ENCODE measurements at places on chromosomes 16 and 17. TPM values are rescaled to one million over a fixed set of nuclear protein-coding genes. Genes with fewer than 3 reads are reported as not detected.

- no peaks in the 10 kb centered on the region for H3K4me1 ChIP-seq
- H3K36me3 ChIP-seq = no peaks in the 10 kb centered on the region
- no peak overlapping the region for H3K27ac ChIP-seq
- no peaks in the 10 kb centered on the region for H3K27me3 ChIP-seq
These were observed 100.7 kb downstream of the LYRM1 start for GRCh38 chr16:21001262-21001661.

- DNase-seq = no peak
- peak overlapping the region; percentile 94 for H3K27ac ChIP-seq
- no peaks in the 10 kb centered on the region for H3K27me3 ChIP-seq
- H3K4me3 ChIP-seq = peak overlapping the region; percentile 36
- H3K4me1 ChIP-seq = peaks cover 48% of the 10 kb centered on the region
- H3K36me3 ChIP-seq = no peaks in the 10 kb centered on the region
These were observed 3.4 kb upstream of the ZNF423 start for GRCh38 chr16:49859125-49859811.

DNA sequence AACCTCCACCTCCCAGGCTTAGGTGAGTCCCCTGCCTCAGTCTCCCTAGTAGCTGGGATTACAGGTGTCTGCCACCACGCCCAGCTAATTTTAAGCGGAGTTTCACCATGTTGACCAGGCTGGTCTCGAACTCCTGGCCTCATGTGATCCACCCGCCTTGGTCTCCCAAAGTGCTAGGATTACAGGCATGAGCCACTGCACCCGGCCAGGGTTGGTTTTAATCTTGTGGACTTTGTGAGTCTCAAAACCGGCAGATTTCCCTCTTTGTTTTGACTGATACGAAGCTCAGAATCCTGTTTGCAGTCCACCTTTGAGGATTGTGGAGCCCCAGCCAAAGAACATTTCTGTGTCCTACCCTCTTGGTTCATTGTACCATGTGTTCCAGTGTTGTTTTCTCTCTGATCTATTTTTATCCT lies 16.4 kb upstream of the CPSF4L start:
- no peaks in the 10 kb centered on the region for H3K27me3 ChIP-seq
- DNase-seq = no peak
- H3K4me3 ChIP-seq = no peak overlapping the region
- peaks cover 13% of the 10 kb centered on the region for H3K4me1 ChIP-seq
- no peak overlapping the region for H3K27ac ChIP-seq

DNA sequence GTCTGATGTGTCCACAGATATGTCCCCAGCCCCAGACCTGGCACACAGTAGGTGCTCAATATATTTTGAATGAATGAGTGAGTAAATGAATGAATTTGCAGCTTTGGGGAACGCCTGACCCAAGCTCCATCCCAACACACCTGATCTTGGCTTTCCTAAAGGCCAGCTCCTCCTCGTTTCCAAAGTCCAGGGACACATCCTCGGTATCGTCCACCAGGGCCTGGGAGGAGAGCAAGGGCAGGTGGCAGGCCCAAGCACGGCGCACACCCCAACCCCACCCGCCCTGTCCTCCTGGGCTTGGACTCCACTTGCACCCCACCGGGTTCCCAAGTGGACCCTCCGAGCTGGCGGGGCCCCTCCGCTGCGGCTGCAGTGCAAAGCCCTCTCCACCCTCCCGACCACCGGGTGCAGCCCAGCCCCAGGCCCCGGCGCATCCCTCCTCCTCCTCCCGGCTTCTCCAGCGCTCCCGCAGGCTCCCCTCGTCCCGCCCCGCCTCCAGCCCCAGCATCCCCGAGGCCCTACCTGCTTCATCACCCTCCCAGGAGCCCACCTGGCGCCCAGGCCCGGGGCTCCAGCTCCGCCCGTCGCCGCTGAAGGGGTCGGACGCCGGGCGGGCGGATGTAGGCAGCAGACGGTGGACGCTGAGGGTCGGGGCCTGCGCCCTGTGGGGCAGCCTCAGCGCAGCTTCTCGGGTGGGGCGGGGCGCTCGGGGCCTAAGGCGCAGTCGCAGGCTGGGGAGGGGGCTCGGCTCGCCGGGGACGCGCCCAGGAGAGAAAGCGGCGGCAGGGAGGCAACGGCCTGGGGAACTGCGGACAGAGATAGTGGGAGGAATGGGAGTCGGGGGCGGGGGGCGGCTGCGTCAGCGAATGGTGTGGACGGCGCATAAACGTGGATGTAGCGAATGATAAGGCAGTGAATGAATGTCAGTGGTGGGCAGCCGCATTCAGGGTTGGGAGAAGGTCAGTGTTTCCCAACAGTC lies at the start of gene TVP23A:
TVP23A (minus strand) TSS at position 832 of the 979 bp plus-strand sequence; CDS start at position 531, 301 bp downstream.
- peak within 1 kb of the TSS; percentile 32 for H3K4me3 ChIP-seq
- no peaks in the 10 kb centered on the region for H3K36me3 ChIP-seq
- no peak for DNase-seq
- no peaks in the 10 kb centered on the region for H3K27me3 ChIP-seq
- no peaks in the 10 kb centered on the region for H3K4me1 ChIP-seq

CACNB1 gene
- total RNA-seq = 31.3 TPM

CPHXL2 gene
- not detected for total RNA-seq
